ENCODE measurements at places on chromosomes 5 and 9.

GRCh38 chr9:88593537-88594185 is 58.7 kb downstream of the NXNL2 start:
- DNase-seq, result peak; percentile 50

- DNase-seq, result no peak
Measured at GRCh38 chr9:129280236-129280622, 102.2 kb upstream of the IER5L start.

DNA sequence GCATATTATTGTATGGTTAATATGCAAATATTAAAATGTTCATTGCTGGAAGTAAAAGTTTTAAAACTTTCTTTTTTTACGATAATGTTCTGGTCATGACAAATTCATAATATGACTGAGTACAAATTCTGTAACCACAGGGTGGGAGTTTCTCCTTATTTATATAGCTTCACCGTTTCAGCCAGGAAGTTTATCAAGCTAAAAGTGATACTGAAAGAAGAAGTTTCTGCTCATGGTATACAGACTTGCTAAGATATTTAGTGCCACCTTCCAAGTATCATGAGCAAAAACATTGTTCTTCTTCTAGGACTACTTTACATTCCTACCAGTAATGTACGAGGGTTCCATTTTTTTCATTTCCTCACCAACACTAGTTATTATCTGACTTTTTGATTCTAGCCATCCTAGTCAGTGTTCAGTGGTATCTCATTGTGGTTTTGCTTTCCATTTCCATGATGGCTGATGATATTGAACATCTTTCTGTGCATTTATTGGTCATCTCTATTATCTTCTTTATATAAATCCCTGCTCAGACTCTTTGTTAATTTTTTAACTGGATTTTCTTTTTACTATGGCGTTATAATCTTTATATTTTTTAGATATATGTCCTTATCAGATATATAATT is 94.2 kb upstream of the PRRC1 start:
- DNase-seq, result no peak

GRCh38 chr9:95132366-95133324 is 184.9 kb downstream of the FANCC start:
- DNase-seq, result no peak

GRCh38 chr5:125357660-125358059 is 611.2 kb upstream of the ZNF608 start:
- DNase-seq, result no peak

DNA sequence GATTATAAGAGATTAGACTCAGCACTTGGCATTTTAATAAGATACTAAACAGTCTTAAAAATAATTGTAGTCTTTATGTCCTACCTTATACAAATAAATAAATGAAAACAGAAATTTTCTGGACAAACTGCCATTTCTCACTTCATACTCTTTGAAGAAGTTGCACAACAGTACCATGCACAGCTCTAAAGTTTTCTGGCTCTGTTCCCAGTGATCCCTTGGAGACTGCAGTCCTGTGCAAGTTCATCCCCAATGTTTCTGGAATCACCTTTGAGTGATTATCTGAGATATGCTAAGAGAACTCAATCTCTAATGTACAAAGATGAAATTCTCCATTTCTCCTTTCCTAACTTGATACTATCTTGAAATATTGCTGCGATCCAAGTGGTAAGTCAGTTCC is 330.4 kb upstream of the EDIL3 start:
- no peak for DNase-seq

DNA sequence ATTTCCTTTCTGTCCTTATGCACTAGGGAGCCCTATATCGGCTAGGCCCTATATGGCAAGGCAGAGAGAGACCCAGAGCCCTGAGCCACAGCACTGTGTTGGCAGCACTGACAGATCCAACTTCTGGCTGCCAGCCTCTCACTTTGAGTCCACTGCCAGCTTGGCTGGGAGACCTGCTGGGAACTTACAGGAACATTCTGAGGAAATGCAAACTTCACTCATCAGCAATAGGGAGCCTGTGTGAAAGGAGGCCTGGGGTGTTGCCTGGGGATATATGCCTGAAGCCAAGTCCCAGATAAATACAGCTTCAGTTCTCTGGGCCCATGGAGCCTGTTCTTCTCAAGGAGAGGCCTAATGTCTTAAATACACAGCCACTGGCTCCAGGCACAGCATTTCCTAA is 78.0 kb downstream of the ADRB2 start:
- DNase-seq, result no peak

GRCh38 chr5:58105836-58106235 is 354.1 kb downstream of the PLK2 start:
- DNase-seq, result no peak

DNA sequence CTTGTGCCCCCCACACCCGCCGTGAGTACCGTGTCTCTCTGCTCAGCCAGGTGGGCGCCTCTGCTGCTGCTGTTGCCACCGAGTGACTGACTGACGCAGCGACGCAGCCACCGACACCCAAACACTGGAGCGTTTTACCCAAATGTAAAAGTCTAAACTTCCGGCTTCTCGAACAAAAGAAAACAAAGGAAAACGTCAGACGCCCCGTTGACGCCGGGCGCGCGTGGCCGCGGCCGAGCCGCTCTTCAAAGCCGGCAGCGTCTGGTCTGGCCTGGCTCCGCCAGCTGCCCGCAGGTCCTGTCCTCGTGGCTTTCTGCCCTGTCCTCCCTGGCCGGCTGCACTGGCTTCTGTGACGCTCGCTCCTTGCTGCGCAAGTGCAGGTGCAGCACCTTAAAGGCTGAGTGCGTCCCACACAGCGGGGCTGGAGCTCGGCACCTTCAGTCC is 41.4 kb upstream of the CLPTM1L start:
- peak; percentile 77 for DNase-seq

DNA sequence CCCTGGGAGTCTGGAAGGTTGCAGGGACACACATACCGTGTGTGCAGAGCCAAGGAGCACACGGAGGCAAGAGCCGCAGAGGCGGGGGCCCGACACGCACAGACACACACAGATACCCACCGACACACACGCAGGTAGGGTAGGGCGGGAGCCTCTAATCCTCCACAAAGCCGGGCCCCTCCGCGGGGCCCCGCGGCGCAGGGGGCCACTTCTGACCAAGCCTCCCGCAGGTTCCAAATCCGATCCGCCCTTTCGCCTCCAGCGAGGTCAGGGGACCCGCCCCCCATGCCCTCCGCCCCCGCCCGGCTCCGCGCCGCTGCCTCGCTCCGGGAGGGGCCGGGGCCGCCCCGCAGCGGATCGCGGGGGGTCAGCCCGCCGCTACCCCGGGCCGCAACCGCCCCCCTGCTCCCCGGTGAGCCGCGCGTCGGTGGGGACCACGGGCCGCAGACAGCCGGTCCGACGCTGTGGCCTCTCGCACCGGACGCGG is 1.4 kb upstream of the LMX1B start:
- DNase-seq, result no peak

DNA sequence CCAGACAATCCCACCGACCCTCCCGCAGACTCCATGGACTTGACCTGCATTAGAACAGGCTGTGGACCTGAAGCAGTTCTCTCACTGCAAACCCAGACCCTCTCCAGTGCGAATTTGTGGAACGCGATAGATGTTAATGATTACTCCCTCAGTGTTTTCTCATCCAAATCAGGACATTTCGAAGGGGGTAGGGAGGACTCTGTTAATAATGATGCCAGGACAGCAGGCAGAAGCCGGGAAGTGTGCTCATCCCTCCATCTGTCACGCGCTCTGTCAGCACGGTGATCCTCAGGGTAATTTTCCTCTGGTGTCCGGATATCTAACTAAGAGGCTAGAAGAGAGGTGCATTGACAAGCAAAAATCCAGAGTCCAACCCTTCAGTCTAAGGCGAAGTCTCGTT is 18.8 kb downstream of the RAPGEF1 start:
- DNase-seq, result no peak

GRCh38 chr5:57906671-57907070 is 424.1 kb upstream of the ACTBL2 start:
- DNase-seq, result no peak

GRCh38 chr5:56696900-56697299 is 118.4 kb upstream of the MAP3K1 start:
- no peak for DNase-seq
